KBM-7 (cell line): ENCODE measurements at places on chromosomes 13 and 19.

DNA sequence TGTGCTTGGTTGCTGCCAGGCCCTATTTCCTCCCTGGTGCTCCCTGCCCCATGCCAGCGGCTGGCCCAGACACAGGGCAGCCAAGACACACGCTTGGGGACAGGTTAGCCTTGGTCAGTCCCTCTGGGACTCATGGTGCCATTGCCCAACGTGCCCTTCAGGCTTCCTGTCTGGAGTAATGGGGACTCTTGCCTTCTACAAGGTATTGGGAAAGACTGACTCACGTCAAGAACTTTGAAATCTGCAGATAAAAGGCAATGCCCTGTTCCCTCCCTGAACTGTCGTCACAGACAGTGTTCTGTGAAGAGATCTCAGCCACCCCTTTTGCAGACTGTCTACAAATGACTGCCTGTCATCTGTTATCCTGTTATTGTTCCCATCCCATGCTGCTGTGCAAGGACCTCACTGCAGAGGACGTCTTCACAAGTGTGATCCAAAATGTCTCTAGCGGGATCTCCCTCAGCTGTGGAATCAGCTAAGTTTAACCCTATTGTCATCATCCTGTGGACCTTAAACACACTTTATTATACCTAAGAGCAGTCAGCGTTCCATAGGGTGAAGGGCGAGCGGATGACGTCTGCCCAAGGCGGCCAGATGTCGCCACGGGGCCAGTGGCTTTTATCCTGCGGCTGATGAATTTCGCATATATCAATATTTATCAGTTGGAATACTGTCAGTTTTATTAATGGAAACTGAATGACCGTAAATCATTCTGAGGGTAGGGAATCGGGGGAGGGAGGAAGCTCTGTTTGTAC, 59.0 kb downstream of the GSX1 start:
- DNase-seq = no peak

GRCh38 chr13:102261316-102261715, 140.5 kb downstream of the FGF14 start:
- no peak for DNase-seq

- DNase-seq = no peak
Observed at GRCh38 chr13:111404746-111405145, 84.3 kb downstream of the TEX29 start.

GRCh38 chr19:1019980-1020867, 699 bp downstream of the TMEM259 start:
- no peak for DNase-seq

GRCh38 chr13:93480553-93481106, 254.0 kb downstream of the GPC6 start:
- DNase-seq = no peak

DNA sequence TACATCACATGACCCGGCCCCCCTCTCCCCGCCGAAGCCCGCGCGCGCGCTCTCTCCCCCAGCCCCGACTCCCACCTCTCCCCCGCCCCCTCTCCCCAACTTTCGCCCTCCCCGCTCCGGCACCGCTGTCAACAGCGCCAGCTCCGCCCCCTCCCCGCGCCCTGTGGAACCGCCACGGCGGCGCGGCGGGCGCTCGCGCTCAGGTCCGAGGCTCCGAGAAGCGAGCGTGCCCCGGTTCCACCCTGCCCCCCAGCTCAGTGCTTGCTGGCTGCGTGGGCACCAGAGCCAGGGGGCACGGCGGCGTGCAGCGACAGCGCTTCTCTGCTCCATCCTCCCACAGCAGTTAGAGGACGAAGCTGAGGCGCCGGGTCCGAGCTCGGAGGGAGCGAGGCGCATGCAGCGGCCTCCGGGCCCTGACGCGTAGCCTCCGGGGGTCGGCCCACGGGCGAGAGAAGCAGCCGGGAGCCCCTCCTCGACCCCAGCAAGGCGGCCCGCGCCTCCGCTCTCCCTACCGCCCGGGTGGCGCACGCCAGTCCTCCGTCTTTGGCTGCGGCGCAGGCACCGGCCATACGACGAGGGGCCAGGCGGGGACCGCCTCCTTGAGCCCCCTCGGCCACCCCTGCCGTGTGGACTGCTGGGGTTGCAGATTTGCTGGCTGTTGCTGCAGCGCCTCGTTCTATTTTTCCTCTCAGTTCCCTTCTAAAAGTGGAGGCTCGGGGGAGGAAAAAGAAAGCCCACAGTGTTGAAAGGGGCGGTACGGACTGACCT, 109.5 kb downstream of the KCNRG start:
- DNase-seq = peak; percentile 57

DNA sequence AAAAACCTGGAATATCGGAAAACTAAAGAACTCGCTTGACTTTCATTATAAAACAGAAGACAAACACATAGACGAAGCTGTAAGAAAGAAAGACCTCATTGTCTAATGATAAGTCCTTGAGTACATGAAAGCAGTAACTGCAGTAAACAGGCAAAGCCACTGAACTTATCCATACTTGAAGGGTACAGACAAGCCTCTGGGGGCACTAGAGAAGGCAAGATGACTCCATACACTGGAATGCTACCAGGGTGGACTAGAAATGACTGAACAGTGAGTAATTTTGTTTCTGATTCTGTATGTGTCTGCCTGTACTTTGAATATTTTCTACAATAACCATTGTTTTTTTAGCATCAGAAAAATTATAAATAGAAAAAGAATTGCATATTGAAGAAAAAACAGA, 507.9 kb downstream of the UQCRFS1 start:
- DNase-seq = no peak

DNA sequence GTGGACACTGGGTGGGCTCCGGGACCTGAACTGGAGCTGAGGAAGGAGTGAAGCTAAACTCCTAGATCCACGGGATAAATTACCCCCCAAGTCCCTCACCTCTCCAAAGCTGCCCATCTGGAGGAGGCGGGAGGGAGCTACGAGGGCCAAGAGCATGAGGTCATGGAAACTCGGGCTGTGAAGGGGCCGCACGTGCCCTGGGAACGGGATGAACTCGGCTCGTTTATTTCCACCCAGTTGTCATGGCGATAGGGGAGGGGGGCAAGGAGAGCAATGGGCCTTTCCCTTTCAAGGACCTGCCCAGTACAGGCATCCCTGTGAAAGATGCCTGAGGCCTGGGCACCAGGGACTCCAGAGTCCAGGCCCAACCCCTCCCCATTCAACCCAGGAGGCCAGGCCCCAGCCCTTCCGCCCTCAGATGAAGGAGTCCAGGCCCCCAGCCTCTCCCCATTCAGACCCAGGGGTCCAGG, 3.8 kb downstream of the PPP1R12C start:
- no peak for DNase-seq

GRCh38 chr19:35714601-35715354, 3.0 kb upstream of the KMT2B start:
- DNase-seq = no peak

- no peak for DNase-seq
Observed at GRCh38 chr13:50227361-50227760, 212.1 kb downstream of the KCNRG start.

DNA sequence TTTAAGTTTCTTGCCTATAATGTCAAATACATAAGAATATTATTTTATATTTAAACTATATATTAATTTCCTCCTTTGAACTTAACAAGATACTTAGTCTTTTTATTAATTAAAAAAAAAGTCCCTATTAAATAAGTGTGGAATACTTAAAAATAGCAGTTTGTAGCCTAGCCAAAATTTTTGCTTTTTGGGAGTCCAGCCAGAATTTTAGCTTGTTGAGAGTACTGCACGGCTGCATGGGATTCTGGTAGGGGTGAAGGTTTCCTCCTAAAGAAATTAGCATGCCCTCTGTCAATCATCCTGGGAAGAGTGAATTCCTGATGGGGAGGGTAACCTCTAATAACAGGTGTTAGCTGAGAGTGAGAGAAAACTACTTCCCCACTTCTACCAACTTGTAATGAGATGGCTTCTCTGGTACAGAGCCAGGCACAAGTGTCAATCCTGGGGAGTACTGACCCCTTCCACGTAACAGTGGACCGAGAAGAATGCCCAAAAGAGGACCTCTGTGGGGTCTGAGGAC, 195.7 kb downstream of the SPRY2 start:
- DNase-seq = no peak

- no peak for DNase-seq
Observed at GRCh38 chr19:2653710-2654707, 48.5 kb downstream of the GNG7 start.

DNA sequence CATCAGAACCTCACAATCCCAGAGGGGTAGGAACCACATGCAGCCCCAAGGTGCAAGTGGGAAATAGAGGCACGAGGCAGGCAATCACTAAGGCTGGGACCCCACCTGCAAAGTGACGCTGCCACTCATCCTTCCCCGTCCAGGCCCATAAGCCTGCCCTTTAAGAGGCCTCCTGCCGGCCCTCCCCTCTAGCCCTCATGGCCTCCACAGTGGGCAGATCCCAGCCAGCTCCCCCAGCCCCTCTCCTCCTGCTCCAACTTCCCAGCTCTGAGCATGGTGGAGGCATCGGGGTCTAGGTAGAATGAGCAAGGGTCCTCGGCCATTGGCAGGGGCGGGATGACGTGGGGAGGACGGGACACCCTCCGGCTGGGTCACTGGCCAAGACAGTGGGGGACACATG, 2.7 kb downstream of the ZSCAN18 start:
- DNase-seq = no peak

GRCh38 chr19:49710372-49710951, 19.5 kb downstream of the CPT1C start:
- DNase-seq = no peak

GRCh38 chr19:19106056-19106551, 32.2 kb downstream of the TMEM161A start:
- no peak for DNase-seq

DNA sequence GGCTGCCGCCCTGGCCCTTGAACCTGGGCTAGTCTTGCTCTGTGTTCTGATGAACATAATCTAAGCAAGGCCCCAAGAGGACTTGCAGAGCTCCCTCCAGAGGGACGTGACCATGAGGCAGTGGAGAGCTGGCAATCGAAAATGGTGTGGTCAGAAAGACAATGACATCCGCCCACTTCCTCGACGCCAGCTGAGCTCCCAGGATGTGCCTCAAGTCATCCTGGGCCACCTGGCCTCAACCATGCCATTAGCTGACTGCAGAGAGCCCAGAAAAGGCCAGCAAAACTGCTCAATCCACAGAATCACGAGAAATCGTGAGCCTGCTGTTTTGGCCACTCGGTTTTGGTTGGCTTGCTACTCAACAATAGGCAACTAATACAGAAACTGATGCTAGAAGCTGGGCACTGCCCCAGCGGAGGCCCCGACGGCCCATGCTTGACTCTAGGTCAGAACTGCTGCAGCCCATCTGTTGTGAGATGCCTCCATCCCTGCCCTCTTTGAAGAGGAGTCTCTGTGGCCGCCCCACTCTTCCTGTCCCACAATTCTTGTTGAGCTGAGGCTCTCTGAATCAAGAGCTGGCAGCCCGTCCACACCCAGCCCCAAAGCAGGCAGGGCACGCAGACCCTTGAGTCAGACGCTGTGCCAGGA, 53.3 kb downstream of the STK24 start:
- no peak for DNase-seq

GRCh38 chr19:2231621-2232221, 4.4 kb downstream of the PLEKHJ1 start:
- DNase-seq = no peak

- no peak for DNase-seq
Observed at GRCh38 chr19:15213715-15214381, 13.1 kb upstream of the NOTCH3 start.

- DNase-seq = no peak
Observed at GRCh38 chr19:19137556-19138108, 646 bp downstream of the TMEM161A start.

GRCh38 chr13:110942248-110942981, 27.5 kb upstream of the ANKRD10 start:
- no peak for DNase-seq

DNA sequence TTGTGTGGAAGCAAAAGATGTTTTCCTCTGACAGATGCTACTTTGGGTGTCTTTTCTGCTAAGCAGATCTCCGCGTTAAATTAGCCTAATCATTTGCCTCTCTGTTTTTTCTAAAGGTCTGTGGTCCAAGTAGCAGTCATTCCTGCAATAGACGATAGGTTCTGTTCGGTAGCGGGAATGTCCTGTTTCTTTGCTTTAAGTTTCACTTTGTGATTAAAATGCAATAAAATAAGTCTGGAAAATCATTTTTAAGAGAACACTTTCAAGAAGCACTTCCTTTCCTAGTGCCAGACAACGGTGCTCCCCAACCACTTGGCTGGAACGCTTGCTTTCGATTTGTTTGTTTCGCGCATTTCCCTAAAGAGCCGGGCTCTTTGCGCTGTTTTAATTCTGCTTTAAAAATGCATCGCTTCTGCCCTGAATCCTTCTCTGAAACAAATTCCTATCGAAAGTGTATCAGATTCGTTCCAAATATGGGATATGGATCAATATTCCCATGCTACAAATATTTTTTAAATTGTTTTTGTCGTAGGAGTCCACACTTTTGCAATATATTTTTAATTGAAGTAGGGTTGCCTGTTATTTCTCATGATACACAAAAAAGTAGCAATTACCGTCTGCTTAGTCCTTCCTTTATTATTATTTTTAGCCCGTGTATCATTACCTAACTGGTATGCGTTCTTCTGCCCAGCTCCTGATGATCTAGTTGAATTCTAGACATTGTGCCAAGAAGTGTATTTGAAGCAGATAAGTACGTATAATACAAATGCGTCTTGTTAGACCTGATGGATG, 14.2 kb downstream of the ZIC2 start:
- peak; percentile 82 for DNase-seq

DNA sequence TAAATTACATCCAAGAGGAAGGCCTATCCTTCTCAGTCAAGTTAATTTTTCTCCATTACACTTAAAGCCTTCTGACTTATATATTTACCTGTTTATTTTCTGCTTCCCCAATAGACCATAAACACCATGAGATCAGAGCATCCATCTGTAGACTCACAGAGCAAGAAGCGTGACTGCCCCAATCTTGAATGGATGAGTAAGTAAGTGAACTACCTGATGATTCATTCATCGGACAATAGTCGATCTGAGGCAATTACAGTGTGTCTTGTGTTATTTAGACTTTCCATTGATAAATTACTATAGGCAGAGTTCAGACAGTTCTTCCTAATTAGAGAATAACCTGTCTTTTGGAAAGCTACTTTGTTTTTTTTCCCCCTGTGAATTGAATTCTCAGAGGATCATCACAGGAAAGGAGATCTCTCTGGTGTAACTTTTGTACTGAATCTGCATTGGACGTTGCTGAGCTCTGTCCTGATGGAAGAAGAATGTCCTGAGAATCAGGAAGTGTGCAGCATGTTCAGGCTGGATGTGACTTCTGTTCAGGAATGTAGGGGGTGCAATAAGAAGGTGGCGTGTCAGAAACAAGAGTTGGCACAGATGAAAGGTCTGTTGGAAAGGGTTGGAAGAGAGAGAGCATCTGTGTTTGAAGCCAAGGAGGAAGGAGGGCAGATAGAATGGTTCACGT, 367.0 kb downstream of the NALCN start:
- no peak for DNase-seq

- no peak for DNase-seq
Observed at GRCh38 chr13:29963089-29963488, 112.7 kb upstream of the UBL3 start.
